ENCODE measurements at places on chromosomes 7 and 10.

GRCh38 chr10:124091646-124092249 lies 1.6 kb downstream of the CHST15 start:
- DNase-seq = peak; percentile 46

- no peak for DNase-seq
These were observed 35.5 kb downstream of the RBM20 start for GRCh38 chr10:110679486-110680272.

GRCh38 chr7:96484091-96484490 lies 162.2 kb upstream of the SLC25A13 start:
- no peak for DNase-seq

- no peak for DNase-seq
These were observed 33.5 kb downstream of the REEP3 start for GRCh38 chr10:63554657-63555056.

- no peak for DNase-seq
These were observed 18.2 kb upstream of the MYH16 start for GRCh38 chr7:99254390-99254789.

DNA sequence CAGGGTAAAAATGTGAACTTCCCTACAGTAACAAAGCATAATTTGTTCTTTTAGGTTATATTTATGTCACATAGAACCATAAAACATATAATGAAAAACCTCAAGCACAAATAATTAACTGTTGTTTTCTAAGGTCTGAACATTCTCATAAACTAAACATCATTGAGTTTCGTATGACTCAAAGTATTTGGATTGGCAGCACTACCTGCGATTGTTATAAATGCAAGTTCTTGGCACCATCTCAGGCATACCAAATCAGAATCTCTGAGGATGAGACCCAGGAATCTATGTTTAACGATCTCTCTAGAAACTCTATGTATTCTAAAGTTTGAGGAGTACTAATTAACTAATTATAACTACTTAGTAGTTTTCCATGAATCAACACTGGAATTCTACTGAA lies 22.5 kb downstream of the ORC5 start:
- DNase-seq = no peak

Data from frontal cortex (tissue), 4 donors.